ENCODE measurements at places on chromosomes 1 and 21. TPM values are rescaled to one million over a fixed set of nuclear protein-coding genes. Genes with fewer than 3 reads are reported as not detected.
A peak's percentile ranks its signal among the peaks of the same experiment; 100 is the strongest.

NBPF14 gene
- total RNA-seq: 12.9 TPM

GRCh38 chr1:221394011-221394544 is 347.8 kb downstream of the DUSP10 start:
- DNase-seq: no peak

SLC5A9 gene
- not detected for total RNA-seq

- no peak for DNase-seq
Measured at GRCh38 chr21:26064506-26064905, 106.1 kb downstream of the APP start.

DNA sequence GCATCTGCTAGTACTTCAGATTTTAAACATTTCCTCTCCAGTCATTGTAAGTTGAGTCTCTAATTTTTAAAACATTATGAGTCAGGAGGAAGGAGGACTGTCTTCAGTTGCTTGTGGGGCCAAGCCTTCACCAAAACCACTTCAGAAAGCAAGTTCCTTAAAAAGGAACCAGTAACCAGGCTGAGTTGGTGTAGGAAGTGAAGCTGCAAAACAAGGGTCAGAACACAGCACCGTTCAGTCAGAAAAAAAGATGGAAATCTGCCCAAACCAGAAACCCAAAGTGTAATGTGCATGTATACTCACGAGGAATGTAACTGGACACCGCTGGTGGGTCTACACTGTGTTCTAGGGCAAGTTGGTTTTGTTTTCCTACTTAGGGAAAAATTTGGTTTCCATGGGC is 402.1 kb downstream of the SETD4 start:
- DNase-seq: peak; percentile 7

GRCh38 chr1:199272628-199273086 is 633.8 kb downstream of the PTPRC start:
- DNase-seq: no peak

SMIM1 gene
- total RNA-seq: 2.6 TPM

GRCh38 chr21:23986214-23986613 is 1621.1 kb downstream of the MRPL39 start:
- no peak for DNase-seq

TMEM54 gene
- not detected for total RNA-seq

- DNase-seq: no peak
Measured at GRCh38 chr1:53311702-53312305, 16.1 kb downstream of the LRP8 start.

- no peak for DNase-seq
Measured at GRCh38 chr1:75559136-75559535, 51.8 kb downstream of the SLC44A5 start.

DNA sequence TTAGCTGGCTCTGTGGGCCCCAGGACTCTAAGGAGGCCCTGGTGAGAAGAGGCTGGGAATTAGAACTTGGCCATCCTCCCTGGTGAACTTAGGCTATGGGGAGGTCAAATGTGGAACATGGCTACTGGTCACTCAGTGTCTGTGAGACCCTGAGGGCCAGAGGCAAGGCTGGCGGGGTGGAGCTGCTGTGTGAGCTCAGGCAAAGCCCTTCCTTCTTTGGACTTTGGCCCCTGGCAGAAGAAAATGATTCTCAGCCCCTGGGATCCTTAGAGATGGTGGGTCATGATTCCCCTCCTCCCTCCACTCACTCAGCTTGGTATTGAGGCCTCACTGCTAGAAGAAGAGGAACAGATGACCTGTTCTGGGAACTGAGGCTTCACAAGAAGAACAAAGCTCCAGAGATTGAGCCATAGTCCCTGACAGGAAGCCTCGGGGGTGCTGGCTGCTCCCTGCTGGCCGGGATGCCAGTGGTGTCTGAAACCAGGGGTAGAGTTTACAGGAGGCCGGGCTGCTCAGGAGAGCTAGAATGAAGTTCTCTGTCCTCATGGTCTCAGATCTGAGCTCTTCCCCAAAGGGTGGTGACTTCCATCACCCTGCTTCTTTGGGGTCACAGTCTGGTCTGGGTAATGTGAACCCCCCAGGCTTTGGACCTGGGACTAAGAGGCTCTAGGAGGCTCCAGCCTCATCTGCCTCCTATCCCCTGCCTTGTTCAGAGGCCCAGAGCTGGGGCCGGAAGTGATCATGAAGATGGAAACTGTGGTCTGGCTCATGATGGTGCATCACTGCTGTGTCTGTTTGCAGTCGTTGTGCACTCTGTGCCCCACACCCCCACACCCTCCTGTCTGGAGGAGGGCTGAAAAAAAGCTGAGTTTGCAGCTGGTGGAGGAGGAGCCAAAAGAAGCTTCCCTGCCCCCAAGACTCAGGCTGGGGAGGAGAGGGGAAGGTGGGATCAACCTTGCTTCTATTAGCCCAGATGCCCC is 905 bp downstream of the BTBD19 start:
- peak; percentile 84 for DNase-seq

- no peak for DNase-seq
Measured at GRCh38 chr1:39170731-39171667, 33.5 kb upstream of the MACF1 start.

GRCh38 chr1:15948091-15948591 is 27.8 kb downstream of the ZBTB17 start:
- no peak for DNase-seq

CHRM3 gene
- not detected for total RNA-seq

- DNase-seq: no peak
Measured at GRCh38 chr1:156100205-156100995, 14.1 kb upstream of the LMNA start.

DNA sequence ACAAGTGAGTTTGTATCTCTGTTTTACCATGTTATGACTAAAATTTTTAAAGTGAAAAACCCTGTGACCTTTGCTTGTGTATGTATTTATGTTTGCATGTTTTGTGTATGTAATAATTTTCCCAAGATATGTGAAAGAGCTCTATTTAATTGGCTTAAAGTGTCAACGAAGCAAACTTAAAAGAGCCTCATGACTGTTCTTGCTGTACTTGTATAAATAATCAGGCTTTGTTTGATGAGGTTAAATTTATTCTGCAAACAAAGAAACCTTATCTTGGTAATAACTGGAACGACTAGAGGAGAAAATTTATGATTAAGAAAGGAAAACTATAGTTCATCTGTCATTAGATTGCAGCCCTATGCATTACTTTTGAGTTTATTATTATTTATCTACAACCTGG is 6.6 kb downstream of the GBP7 start:
- DNase-seq: no peak

- no peak for DNase-seq
Measured at GRCh38 chr1:41568204-41568603, 83.7 kb upstream of the EDN2 start.

DNA sequence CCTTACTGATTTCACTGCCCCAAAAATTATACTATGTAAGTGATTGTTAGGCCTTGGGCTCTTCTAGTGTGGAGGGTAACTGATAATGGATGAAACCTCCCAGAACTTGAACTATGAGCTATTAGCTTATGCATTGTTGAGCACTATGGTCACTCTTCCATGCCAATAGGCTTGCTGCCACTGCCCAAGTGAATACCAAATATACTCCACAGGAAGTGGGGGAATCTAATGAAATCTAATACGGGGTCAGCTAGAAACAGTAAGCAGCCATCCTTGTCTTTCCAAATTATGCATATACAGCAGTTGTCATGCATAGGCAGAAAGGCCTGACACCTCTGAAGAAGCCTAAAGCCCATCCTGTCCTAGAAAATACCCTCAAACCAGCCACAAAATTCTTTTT is 198.7 kb upstream of the PTBP2 start:
- DNase-seq: no peak

DNA sequence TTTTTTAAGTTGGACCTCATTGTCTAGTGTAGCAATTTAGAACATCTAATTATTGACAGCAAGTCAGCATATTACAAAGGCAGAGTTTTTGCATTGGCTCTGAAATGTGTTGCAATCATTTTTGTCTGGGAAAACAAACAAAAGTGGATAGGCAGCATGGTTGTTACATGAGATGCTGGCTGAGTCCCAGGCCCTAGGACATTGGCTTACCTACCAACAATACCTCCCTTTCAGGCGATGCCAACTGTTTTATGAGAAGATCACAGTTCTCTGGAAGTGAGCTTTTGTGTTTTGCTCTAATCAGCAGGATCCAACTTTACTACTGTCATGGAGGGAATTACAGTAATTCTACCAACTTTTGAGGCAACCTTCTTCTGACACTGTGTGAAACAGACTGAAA is 71.5 kb upstream of the CXADR start:
- DNase-seq: no peak

MPL gene
- not detected for total RNA-seq

GRCh38 chr1:117793413-117793812 is 136.0 kb downstream of the GDAP2 start:
- DNase-seq: no peak

- no peak for DNase-seq
Measured at GRCh38 chr21:32868631-32869454, 97.3 kb upstream of the PAXBP1 start.

FYB2 gene
- not detected for total RNA-seq

DNA sequence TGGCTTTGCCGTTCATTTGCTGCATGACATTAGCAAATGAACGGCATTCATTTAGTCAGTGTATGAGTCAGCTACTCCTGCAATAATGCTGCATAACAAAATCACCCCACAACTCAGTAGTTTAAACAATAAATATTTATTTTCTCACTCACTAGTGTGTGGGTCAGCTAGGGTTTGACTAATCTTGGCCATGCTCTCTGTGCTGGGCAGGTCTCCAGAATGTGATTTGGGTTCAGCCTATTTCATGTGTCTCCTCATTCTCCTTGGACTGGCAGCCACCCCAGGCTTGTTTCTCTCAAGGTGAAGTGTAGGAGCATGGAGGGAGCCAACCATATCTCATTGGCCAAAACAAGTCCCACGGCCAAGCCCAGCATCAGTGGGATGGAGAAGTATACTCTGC is 104.3 kb downstream of the LACTBL1 start:
- DNase-seq: no peak

KIF14 gene
- total RNA-seq: 0.11 TPM

TACSTD2 gene
- total RNA-seq: 0.36 TPM

FPGT gene
- total RNA-seq: 4.5 TPM

DNA sequence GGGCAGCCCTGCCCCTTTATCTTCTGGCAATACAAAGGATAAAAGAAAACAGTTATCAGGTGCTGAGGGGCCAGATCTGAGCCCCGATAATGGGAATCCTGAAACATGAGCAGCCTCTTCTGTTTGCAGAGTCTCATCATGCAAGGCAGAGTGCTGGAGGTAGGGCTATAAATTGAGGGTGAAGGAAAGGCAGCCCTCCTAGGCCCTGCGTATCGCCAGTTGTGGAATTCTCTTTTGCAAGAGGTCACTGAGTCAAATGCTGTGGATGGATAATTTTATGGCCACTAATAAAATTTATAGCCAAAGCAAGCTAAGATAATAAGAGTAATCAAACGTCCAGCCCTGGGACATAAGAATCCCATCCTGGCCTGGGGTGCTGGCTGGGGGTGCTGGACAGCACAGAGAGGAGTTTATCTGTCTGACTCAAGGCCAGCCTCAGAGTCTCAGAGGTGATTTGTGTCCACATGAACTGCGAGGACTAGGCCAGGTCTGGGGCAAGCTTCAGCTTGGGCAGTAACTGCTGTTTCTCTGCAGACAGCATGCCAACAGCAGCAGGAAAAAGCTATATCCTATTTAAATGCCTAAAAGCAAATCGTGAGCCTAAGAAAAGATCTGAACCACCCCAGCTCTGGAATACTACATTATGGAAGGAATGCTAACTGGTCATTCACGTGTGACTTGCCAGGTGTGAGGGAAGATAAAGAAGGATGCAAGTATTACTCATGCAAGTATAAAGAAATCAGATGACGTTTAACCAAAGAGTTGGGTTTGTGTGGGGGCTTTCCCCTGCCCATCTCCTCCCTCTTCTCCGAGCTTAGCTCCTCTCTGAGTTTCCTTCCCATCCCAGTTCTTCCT is 254.8 kb downstream of the KIF26B start:
- no peak for DNase-seq

DNA sequence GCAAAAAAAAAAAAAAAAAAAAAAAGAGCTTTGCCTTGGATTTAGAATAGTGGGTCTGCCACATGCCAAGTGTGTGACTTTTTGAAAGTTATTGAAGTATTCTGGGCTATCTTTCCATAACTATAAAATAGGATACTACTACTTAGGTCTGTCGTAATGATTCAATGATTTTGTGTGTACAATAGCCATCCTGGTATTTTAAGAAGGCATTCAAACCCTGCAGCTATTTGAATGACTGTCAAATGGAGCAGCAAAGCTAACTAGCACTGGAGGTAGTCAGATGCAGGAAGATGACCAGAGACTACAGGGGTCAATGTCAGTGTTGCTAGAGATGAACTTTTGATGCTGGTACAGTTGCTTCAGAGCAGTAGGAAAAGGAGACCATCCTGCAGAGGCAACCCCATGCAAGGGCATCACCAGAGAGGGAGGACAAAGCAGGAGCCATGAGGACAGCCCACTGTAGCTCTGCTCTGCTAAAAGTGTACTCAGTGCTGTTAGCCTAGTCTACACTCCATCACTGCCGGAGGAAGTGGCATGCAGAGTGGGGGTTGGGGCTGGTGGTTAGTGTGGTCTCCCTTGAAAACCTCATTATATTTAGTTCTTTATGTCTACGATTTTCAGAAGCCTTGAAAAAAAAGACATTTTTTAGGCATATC is 29.0 kb downstream of the DUSP10 start:
- DNase-seq: peak; percentile 71

CD1E gene
- total RNA-seq: not detected

SYTL1 gene
- total RNA-seq: 140 TPM

CD34 gene
- total RNA-seq: not detected

Measured in CD4-positive, alpha-beta T cell (primary cell).